ENCODE measurements at places on chromosomes 2 and 18.

DNA sequence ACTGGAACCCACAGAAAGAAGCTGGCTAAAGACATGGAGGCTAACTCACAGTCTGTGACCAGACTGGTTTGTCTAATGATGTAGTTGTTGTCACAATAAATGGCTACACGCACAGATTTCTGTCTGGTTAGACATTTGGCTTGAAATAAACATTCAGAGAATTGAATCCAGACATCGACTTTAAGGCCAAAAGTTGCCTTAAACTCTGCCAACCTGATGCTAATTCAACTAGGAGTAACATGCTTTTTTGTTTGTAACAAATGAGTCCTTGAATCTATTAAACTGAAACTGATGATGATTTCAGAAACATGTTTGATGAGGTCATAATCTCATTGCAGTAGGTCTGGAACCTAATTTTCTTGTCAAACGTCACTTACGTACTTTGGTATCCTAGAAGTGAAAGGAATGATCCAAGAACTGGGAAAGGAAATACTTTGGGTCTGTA is 123.8 kb downstream of the ERBB4 start:
- no peak for DNase-seq

- peak; percentile 40 for DNase-seq
Observed at GRCh38 chr2:317501-318424, 29.9 kb upstream of the ALKAL2 start.

- DNase-seq, result no peak
Observed at GRCh38 chr2:44974064-44974715, 32.7 kb downstream of the SIX3 start.

- DNase-seq, result no peak
Observed at GRCh38 chr2:71700041-71700657, 246.8 kb downstream of the DYSF start.

DNA sequence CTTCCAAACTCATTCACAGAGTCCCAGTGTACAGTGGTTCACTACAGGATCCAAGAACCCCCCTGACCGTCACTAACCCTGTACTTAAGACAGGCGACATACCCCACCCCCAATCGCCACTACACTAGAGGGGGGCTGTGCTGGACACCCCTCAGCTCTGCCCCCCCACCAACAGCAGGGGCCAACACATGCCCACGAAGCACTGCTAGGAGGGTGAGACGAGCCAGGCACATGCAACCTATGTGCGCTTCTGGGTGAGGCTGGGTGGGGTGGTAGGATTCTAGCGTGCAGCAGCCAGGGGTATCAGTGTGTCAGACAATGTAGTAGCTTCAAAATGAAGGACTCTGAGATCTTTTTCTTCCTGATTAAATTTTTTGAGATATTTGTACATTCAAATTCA is 67.8 kb downstream of the UXS1 start:
- DNase-seq, result no peak

GRCh38 chr2:236512902-236513435 is 56.7 kb upstream of the ACKR3 start:
- peak; percentile 76 for DNase-seq

GRCh38 chr2:197107291-197108269 is 181.1 kb upstream of the PGAP1 start:
- no peak for DNase-seq

DNA sequence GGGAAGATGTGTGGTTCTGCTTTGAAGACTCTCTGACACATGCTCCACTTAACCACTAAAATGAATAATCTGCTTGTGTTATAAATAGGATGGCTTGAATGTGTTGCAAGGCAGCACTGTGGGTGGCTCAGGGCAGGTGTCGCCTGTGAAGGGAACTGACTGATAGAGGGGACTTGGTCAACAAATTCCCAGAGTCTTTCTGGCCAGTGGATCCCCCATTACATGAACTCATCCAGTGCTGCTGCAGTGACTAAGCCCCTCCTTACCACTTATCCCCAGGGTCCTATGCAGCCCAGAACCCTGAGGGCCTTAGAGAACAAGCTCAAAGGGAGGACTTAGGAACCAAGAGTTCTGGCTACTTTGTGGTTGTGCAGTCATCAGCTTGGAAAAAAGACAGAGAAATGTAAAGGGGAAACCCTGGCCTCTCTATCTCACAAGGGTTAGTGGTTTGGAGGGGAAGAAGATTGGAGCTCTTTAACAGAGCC is 226.2 kb upstream of the TNP1 start:
- no peak for DNase-seq

GRCh38 chr2:202494300-202495229 is 118.4 kb downstream of the BMPR2 start:
- DNase-seq, result no peak

DNA sequence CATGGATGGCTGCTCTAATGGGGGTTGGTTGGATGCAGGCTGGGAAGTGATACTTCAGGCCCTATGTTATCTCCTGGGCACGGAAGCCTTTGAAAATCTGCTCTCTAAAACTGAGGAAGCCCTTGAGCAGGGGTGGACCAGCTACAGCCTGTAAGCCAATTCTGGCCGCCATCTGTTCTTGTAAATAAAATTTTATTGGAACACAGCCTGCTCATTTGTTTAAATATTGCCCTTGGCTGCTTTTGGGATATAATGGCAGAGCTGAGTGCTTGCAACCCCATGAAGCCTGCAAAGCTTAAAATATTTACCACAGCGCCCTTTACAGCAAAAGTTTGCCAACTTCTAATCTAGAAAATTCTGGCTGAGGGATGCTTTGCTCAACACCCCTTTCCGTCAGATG is 11.9 kb upstream of the IGFBP2 start:
- no peak for DNase-seq

DNA sequence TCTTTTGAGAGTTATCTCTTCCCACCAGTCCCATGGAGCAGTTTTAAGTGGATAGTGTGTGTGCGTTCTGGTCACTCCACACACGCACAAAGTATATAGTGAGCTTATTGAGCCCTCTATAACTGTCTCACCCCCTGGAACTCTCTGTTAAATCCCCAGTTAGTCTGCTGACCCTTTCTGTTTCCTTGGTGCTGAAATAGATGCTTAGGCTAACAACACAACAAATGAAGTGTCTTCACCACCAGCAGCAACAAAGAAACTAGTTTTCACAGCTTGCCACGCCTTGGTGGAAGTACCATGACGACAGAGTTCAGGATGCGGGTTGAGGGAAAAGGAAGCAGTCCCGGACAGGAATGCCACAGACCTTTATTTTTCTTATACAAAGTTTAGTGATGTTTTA is 203.5 kb upstream of the TMEFF2 start:
- no peak for DNase-seq

DNA sequence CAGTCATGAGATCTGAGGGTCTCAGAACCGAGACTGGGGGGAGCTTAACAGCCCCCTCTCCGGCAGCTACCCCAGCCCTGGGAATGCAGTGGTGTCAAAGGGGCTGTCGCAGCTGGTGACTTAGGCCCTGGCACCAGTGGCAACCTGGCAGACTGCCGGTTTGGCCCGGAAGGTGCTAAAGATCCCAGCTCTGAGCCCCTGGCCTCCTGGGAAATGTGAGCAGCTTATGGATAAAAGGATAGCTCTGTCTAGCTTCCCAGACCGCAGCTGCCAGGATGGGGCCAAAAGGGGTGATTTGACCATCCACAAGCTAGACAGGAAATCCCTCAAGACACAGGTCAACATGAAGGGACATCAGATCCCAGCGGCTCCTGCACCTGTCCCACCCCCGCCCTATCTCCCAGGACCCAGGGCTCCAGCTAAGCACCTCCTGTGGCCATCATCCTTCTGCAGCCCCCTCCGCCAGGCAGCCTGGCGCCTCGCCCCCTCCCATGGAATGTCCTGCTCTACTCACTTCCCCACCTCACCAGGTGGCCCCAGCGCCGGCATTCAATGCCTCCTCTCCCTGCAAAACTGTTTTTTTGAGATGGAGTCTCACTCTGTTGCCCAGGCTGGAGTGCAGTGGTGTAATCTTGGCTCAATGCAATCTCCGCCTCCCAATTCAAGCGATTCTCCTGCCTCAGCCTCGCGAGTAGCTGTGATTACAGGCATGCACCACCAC is 33.2 kb upstream of the EFHD1 start:
- DNase-seq, result no peak

DNA sequence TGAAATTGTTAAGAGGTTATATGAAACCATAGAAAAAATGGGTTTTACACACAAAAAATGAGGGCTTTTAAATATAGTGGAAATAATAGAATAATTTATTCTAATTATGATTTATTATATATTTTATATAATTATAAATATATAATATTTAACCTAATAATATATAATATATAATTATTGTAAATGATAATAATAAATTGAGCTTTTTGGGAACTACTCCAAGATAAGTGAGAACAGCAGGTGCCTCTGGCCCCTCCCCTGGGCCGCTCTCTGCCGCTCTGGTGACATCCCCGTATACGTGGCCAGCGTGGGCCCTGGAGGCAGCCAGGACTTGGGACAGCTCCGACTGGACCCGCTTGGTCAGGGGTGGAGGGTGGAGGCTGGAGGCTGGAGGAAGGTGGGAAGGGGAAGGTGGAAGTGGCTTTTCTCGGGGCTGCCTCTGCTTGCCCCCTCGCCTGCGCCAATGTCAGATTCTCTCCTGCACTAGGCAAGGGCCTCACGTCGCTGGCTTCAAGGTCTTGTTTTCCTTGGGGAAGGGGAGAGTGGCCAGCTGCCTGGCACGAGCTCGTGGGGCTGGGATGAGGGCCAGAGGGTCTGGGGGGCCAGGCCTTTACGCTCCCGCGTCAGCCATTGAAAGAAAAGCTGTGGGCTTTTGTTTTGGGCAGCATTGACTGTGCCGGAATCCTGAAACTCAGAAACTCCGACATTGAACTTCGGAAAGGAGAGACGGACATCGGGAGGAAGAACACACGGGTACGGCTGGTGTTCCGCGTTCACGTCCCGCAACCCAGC is 54.8 kb downstream of the NFATC1 start:
- DNase-seq, result no peak
